ENCODE measurements at places on chromosomes 5 and 9.

GRCh38 chr5:169960659-169961058, 19.6 kb downstream of the INSYN2B start:
- no peak for DNase-seq

DNA sequence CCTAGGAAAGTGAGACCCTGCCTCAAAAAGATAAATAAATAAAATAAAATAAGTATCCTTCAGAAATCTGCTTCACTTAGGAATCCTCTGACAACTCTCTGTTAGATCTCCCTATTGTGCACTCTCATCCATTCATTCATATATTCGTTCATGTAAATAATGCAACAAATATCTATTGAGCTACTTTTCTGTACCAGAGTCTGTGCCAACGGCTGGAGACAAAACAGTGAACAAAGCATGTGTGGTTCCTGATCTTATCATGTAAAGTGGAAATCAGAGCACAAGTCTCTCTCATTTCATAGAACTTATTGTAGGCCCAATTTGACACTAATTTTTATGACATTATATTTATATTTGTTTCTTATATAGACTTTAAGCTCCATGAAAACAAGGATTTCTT, 40.3 kb upstream of the DAB2 start:
- DNase-seq: no peak

DNA sequence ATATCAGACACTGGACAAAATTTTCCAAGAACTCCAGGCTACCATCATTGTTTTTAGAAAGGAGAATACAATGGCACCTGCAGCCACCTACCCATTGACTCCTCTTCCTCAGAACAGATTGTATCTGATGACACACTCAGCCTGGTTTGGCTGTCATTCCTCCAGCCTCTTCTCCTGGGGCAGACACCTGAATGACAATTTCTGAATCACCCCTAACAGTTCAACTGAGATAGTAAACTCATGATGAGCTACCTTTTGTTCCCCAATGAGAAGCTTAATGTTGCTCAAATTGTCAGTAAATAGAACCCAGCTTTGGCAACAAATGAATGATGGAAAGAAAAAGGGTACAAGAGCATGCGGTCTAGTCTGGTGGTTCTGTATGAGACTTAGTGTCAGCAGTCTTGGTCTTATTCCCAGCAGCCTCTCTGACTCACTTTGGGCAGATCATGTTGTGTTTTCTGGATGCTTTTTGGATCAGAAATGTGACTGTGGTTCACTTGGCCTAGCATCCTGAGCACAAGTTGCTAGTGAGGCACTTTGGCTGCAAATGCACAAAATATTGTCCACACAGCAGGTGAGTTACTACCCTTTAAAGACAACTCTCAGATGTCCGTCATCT, 78.3 kb downstream of the MAMDC2 start:
- DNase-seq: no peak

- no peak for DNase-seq
Observed at GRCh38 chr9:13860019-13860418, 453.9 kb downstream of the NFIB start.

DNA sequence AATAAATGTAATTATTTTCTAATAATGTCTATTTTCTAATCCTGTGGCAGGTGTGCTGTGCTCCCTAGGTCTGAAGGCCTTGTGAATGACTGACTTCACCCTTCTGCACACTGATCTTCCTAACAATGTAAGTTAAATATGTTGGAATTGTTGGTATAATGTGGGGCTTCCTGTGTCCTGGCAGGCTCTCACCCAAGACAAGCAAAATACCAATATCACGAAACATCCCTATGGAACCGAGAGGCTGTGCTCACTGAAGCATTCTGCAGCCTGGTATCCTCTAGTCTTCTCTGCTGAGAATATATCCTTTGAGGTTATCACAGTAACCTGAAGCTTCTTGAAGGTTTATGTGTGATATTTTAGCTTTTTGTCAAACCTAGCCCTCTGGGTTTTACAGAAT, 159.4 kb downstream of the GABRB2 start:
- no peak for DNase-seq

DNA sequence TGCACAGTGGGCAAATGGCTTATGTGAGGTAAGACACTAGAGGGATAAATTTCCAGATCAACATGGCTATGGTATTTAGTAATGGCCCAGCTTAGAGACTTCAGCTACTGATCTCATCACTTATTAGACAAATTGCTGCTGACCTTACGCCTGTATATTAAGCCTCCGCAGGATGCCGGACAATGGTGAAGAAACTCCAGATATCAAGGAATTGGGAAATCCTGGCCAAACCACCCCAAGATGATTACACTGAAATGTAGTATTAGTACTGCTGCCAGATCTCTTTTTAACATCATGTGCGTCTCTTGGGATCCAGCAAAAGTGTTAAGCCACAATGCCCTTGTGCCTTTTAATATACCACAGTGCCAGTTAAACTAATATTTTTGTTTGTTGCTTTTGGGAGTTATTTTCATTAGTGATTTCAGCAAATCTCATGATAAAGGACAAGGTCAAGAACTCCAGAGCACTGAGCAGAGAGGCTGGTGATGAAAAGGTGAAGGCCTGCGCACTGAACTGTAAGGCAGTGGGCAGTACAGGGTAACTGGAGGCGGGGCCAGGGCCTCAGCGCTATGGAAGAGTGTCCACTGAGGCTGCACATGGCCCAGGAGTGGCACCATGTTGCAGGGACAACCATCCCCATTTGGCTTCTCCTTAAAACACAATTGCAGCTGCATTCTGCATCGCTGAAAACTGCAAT, 32.5 kb downstream of the TSTD2 start:
- DNase-seq: no peak

DNA sequence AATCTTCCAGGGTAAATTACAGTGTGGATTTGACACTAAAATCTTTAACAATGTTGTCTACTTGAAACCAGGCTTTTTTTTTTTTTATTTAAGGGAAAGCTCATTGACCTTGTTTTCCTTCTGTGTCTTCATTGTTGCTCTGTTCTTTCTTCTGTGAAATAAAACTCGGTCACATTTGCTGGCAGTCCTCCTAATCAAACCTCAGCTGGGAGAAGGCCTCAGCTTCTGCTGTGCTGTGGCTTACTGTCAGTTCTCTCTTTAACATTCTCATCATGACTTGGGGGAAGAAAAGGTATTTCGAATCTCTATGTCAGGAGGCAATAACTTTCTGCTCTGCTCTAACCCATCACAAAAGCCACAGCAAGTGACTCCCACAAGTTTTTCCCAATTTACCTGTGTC, 268.9 kb downstream of the ZNF608 start:
- DNase-seq: no peak

DNA sequence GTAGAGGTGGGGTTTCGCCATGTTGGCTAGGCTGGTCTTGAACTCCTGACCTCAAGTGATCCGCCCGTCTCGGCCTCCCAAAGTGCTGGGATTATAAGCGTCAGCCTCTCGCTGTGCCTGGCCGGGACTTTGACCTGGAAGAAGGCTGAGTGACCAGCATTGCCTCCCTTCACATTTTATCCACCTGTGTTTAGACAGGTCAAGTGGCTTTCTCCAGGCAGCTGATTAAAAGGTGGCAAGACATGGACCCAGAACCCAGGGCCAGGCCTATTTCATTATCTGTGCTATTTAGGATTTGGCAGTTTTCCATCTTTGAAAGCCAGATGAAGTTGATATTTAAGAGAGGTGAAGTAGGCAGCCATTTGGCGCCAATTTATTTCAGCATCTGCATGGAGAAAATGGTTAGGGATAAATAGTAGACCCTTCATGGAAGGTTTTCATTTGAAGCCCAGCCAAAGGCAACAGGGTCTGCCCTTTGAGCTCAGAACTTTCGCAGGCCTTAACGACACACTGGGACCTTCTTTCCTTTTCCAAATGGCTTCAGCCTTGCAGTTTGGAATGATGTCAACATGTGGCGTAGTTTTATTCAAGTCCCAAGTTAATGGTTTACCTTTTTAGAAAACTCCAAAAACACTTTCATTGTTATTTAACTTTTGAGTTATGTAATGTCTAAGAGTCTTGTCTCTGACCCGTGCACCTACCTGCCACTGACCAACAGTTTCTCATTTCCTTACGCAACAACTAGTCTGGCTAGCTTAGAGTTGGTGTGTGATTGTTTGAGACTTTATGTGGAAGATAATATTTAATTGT, 8.4 kb downstream of the DAPK1 start:
- DNase-seq: no peak

All from stimulated activated CD4-positive, alpha-beta T cell treated with anti-CD3 and anti-CD28 coated beads, Interleukin-1b, Interleukin-23, amount 100 ng/mL, for 4 hours (primary cell).